ENCODE measurements at places on chromosomes 6 and 20.

- DNase-seq: no peak
These were observed 34.6 kb downstream of the EDN1 start for GRCh38 chr6:12324748-12325147.

- DNase-seq: no peak
These were observed 54.0 kb upstream of the HMGCLL1 start for GRCh38 chr6:55632953-55633352.

DNA sequence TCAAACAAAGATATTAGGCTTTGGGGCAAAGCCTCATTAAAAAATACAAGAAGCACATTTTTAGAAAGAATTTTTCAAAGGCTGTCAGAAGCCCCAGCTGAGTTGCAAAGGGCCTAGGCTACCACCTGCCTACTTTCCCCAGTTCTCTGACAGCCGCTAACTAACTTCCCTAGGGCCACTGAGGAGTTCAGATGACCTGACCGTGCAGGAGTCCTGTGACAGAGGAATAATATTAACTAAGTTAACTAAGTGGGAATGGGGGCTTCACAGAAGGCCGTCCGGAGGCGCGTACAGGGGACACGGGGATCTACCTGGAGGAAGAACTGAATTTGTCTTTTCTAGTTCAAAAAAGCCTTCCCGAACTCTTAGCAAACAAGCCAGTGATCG lies 884 bp downstream of the MCHR2 start:
- DNase-seq: no peak

DNA sequence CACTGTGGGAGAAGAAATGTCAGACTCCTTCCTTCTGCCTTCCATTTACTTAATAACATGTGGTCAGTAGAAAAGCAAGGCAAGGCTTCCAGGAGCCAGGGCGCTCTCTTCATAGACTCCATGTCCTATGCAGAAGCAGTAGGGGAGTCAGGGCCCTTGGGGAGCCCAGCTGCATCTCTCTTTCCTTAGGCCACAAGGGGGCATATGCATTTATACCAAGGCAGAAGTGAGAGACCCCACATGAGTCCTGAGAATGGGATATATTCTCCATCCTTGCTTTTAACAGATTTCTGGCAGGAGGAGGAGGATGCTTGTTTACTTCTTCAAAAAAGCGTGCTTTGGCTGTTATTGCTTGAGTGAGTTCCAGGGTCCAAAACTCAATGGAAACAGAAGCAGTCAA lies 198.5 kb downstream of the HIVEP2 start:
- DNase-seq: no peak

DNA sequence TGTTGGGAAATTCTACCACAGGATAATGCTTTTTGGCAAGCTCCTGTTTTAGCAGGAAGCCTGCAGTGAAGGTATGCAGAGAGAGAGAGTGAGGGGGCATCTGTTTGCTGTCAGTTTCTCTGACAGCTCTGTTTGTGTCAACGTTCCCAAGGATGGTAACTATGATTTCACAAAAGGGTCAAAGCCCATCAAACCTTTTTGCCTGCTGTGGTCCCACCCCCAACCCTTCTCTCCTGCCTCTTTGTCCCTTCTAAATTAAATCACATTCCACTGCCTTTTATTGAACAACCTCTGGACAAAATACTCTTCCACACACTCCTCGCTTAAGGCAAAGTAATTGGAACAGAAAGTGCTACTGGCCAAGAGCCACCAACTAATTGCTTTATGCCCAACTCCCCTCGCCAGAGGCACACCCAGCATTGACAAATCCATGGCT lies 128.3 kb downstream of the TSHZ2 start:
- no peak for DNase-seq

GRCh38 chr6:26414281-26414680 lies 12.2 kb downstream of the BTN3A1 start:
- DNase-seq: no peak

DNA sequence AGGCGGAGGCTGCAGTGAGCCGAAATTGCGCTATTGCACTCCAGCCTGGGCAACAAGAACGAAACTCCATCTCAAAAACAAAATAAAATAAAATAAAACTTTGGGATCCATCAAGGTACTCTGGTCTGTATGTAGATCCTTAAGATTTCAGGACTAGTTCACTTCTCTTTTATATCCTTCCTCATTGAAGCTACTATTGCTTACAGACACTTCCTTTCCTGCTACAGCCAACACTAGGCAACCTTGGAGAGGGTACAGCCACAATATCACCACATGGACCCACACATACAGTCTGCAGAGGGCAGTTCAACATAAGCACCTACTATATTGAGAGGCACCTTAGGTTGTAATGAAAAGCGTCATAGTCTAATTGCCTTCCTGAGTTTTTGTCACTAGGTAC lies 113.3 kb downstream of the ATXN1 start:
- no peak for DNase-seq

All from activated gamma-delta T cell treated with anti-CD3 and anti-CD28 coated beads, Interleukin-2, amount 50 U/mL, for 16 hours (primary cell).